HCT116 (cell line): ENCODE measurements at places on chromosomes 2 and 18. TPM values are rescaled to one million over a fixed set of nuclear protein-coding genes. Genes with fewer than 3 reads are reported as not detected.

DNA sequence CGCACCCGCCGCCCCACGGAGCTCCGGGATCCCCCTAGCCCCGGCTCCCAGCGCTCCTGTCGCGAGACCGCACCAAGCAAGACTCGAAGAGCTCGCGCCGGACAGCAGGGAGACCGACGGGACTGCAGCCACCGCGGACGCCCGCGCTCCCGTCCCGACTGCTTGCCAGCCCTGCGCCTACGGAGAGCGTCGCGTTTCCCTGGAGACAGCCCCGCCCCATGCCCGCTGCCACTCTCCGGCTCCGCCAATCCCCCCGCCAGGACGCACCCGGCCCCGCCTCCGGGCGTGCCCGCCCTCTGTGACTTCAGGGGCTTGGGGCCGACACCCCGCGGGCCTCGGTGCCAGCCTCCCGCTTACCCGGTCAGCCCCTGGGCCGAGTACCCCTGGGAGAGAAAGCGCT is at the start of gene ANKMY1:
TSS of gene ANKMY1 (minus strand) at position 181 of the 400 bp plus-strand sequence. CDS start 653 bp downstream, outside the sequence.
- H3K27me3 ChIP-seq = no peaks in the 10 kb centered on the region
- H3K4me3 ChIP-seq = no peak within 1 kb of the TSS
- H3K36me3 ChIP-seq = no peaks in the 10 kb centered on the region
- no peak within 1 kb of the TSS; the same call in 1 of the 2 replicates for H3K27ac ChIP-seq
- peaks cover 31% of the 10 kb centered on the region for H3K4me1 ChIP-seq

- peaks cover 55% of the 10 kb centered on the region for H3K27me3 ChIP-seq
- H3K4me1 ChIP-seq = no peaks in the 10 kb centered on the region
- no peak overlapping the region for H3K27ac ChIP-seq
- no peak for DNase-seq
- H3K4me3 ChIP-seq = no peak overlapping the region
- H3K36me3 ChIP-seq = no peaks in the 10 kb centered on the region
Observed at GRCh38 chr2:217204358-217204757, 344.5 kb upstream of the TNP1 start.

Gene KCNIP3
- 3.1 TPM for total RNA-seq

DNA sequence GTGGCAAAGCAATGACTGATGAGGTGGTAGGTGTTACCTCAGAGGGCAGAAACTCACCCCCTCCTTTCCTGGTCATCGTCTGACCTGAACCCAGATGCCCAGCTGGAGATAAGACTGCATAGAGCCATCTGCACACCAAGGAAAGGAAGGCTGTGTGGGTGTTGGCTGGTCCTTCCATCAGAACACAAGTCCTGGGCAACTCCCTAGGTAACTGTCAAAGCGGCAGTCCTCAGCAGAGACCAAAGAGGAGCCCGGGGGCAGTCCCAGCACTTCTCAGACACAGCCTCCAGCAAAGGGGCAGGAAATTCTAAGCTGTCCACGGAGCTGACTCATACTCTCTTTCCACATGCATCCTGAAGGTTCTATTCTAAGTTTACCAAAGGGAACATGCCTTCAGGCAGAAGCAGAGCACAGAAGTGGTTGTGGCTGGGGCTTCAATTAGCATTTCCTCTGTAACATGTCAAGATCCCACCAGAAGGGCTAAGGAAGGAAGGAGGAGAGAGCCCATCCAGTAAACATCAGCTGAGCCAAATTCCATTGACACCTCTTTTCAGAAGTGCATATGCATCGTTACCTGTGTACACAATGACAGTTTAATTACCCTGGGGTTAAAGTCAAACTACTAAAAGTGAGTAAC is 54.7 kb downstream of the SPRED2 start:
- 0 out of 2 replicates have a peak overlapping the region, but pooled peaks have one; percentile 2 for H3K27ac ChIP-seq
- no peaks in the 10 kb centered on the region for H3K27me3 ChIP-seq
- H3K4me1 ChIP-seq = peaks cover 59% of the 10 kb centered on the region
- DNase-seq = no peak
- H3K36me3 ChIP-seq = no peaks in the 10 kb centered on the region
- H3K4me3 ChIP-seq = 0 out of 2 replicates have a peak overlapping the region, but pooled peaks have one; percentile 0

Gene TIMM21
- total RNA-seq = 33.3 TPM

GRCh38 chr2:37658682-37659081 is 12.8 kb downstream of the CDC42EP3 start:
- H3K27me3 ChIP-seq = no peaks in the 10 kb centered on the region
- H3K27ac ChIP-seq = no peak overlapping the region
- H3K4me1 ChIP-seq = peaks cover 9% of the 10 kb centered on the region; the same call in 1 of the 2 replicates
- no peak overlapping the region for H3K4me3 ChIP-seq
- no peaks in the 10 kb centered on the region for H3K36me3 ChIP-seq

DNA sequence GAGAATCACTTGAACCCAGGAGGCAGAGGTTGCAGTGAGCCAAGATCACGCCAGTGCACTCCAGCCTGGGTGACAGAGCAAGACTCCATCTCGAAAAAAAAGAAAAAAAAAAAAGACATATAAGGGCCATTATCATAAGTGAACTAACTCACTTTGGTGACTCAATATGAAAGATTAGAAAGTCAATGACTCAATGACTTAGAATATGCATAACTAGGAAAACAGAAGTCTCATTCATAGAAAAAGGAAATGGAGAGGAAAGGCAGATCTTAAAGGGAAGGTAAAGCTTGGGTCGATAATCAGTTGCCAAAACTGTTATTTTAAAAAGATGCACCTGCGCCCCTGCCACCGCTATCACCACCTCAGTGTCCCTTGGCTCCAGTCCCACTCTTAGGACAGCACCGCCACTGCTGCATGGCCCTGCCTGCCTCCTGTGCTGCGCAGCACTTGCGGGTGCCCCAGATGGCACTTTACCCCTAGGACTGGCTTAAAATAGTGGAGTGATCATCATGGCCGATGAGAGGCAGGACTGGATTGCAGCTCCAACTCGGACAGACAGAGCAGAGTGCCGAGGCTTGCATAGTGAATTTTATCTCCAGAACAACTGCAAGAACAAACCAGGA is 54.7 kb downstream of the INO80D start:
- no peak overlapping the region for H3K27ac ChIP-seq
- H3K4me3 ChIP-seq = no peak overlapping the region
- no peaks in the 10 kb centered on the region for H3K27me3 ChIP-seq
- DNase-seq = no peak
- H3K4me1 ChIP-seq = peaks cover 7% of the 10 kb centered on the region; the same call in 1 of the 2 replicates

- H3K4me1 ChIP-seq = peaks cover 32% of the 10 kb centered on the region
- no peaks in the 10 kb centered on the region for H3K36me3 ChIP-seq
- DNase-seq = no peak
- H3K27ac ChIP-seq = no peak overlapping the region
Observed at GRCh38 chr2:69943843-69944525, 17.4 kb downstream of the ASPRV1 start.

- no peak for DNase-seq
Observed at GRCh38 chr18:36141576-36141975, 11.9 kb downstream of the ELP2 start.

GRCh38 chr2:8239531-8240088 is 442.2 kb upstream of the ID2 start:
- no peaks in the 10 kb centered on the region for H3K36me3 ChIP-seq
- H3K27ac ChIP-seq = no peak overlapping the region
- H3K4me3 ChIP-seq = no peak overlapping the region
- no peak for DNase-seq
- H3K4me1 ChIP-seq = no peaks in the 10 kb centered on the region

- no peak overlapping the region for H3K27ac ChIP-seq
- H3K4me1 ChIP-seq = no peaks in the 10 kb centered on the region
- no peaks in the 10 kb centered on the region for H3K36me3 ChIP-seq
- no peaks in the 10 kb centered on the region for H3K27me3 ChIP-seq
- no peak for DNase-seq
Observed at GRCh38 chr18:73987247-73987980, 160.2 kb downstream of the FBXO15 start.

Gene DTNA
- total RNA-seq = 9.6 TPM

- H3K4me1 ChIP-seq = no peaks in the 10 kb centered on the region
- no peak overlapping the region for H3K4me3 ChIP-seq
- no peaks in the 10 kb centered on the region for H3K36me3 ChIP-seq
- no peak overlapping the region for H3K27ac ChIP-seq
- no peak for DNase-seq
- no peaks in the 10 kb centered on the region for H3K27me3 ChIP-seq
Observed at GRCh38 chr2:235091421-235091820, 139.6 kb downstream of the SH3BP4 start.
